CD14-positive monocyte (primary cell): ENCODE measurements at places on chromosomes 5 and 9.

- DNase-seq, result no peak
Observed at GRCh38 chr5:160539431-160539830, 117.8 kb downstream of the PTTG1 start.

DNA sequence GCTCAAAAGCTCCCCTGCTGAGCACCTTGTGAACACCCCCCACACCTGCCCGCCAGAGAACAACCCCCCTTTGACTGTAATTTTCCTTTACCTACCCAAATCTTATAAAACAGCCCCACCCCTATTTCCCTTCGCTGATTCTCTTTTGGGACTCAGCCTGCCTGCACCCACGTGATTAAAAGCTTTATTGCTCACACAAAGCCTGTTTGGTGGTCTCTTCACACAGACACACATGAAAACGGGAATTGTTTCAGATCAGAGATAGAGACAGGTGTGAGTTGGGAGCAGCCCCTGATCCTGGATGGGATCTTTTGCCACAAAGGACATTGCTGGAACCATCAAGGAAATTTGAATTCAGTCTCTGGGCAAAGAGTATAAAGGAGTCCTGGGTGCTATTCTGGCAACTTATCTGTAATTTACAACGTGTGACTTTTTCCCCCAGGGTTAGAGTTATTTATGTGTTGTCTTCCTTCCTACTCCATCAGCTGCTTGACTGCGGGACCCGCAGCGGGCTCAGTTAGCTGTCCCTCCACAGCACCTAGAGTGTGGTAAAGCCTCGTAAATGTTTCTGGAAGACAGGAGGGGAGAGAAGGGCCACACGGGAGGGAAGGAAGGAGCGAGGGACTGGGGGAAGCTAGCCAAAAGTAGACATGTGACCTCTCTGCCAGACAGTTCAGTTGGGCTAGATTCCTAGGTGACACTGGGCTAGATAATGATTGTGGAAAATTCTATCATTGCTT is 437.0 kb downstream of the ZNF608 start:
- DNase-seq, result no peak

GRCh38 chr5:157540124-157540523 is 35.5 kb downstream of the ADAM19 start:
- no peak for DNase-seq

GRCh38 chr9:1721196-1721595 is 294.0 kb upstream of the SMARCA2 start:
- no peak for DNase-seq

GRCh38 chr5:90169078-90169477 is 240.5 kb downstream of the CETN3 start:
- DNase-seq, result no peak

DNA sequence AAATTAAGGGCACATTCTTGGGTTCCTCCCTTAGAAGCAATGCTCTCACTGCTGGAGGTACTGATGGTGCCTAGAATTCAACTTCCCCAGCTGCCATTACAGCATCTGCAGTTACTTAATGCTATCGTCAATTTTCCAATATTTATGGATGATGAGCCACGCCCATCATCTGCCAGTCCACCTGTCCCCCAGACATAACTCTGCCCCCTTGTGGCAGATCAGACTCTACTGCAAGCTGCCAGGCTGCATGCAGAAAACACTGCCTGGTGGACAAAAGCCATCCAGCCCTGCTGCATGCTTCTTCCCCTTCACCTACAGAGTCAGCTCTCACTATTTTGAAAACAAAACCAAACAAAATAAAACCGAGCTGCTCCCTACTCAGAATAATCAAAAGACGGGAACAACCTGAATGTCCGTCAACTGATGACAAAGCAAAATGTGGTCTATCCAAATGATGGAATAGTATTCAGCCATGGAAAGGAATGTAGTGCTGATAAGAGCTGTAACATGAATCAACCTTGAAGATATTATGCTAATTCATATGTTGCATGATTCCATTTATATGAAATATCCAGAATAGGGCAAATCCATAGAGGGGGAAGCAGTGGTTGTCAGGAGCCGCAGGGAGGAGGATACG is 66.4 kb downstream of the RETREG1 start:
- DNase-seq, result peak; percentile 16

DNA sequence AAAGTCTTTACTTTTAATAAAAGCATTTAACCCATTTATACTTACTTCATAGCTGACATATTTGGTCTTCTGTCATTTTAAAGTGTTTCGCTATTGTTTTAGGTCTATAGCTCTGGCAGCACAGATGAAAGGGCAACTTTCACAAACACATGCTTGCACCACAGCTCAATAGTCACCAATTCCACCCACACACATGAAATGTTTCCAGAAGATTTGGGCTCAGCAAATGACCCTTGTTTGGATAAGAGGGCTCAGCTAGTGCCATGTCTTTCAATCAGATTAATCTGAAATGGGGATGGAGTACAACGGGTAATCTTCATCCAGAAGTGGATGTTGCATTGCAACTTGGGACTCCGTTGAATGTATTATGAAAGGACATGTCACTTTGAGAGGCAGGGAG is 176.0 kb downstream of the FGF18 start:
- no peak for DNase-seq
